ENCODE measurements at places on chromosomes 2 and 18.

GRCh38 chr18:54843314-54843713 is 15.0 kb downstream of the RAB27B start:
- DNase-seq = no peak

- DNase-seq = no peak
Measured at GRCh38 chr2:235934774-235935484, 233.3 kb downstream of the GBX2 start.

DNA sequence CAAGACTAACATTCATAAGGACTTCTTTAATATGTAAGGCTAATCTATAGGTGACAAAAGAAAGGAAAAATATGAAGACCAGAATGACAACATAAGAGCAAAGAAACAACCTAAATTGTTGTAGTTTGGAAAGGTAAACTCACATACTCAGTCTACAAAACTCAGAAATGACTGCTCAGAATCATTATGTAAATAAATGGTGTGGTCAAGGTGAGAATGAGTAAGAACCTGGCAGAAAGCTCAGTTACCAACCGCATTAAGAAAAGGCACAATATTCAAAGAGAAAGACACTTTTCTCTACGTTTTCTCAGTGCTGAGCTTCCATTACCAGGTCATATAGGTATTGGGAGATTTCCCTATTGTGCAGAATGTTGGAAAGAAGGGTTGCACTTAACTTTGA is 15.8 kb downstream of the ATF2 start:
- DNase-seq = no peak

- no peak for DNase-seq
Measured at GRCh38 chr2:187117483-187117882, 268.5 kb upstream of the ZSWIM2 start.

- no peak for DNase-seq
Measured at GRCh38 chr2:6722574-6722973, 143.1 kb downstream of the CMPK2 start.

DNA sequence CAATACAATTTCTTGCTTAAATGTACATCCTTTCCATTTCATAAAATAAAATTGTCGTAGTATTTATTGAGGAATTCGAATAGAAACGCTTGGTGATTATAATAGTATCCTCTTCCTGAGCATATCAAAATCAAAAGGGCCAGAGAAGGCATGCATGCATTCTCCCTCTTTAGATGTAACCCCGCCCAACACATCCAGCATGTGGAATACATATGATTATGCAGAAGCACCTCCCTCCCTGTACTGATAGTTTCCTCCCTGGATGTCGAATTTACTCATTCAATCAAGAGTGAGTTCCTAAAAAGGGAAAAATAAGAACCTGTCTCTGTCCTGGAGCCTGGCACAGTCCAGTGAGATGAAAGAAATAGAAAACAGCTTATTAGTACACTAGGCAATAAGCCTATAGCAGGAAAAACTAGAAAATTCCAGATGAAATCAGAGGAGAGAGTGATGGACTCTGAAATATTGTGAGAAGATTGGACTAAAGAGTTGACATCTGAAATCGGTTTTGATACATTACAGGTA is 262.9 kb downstream of the RDH14 start:
- DNase-seq = no peak

DNA sequence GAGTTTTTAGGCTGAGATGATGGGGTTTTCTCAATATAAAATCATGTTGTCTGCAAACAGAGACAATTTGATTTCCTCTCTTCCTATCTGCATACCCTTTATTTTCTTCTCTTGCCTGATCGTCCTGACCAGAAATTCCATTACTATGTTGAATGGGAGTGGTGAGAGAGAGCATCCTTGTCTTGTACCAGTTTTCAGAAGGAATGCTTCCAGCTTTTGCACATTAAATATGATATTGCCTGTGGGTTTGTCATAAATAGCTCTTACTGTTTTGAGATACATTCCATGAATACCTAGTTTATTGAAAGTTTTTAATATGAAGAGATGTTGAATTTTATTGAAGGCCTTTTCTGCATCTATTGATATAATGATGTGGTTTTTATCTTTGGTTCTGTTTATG is 181.8 kb downstream of the GBX2 start:
- DNase-seq = no peak

DNA sequence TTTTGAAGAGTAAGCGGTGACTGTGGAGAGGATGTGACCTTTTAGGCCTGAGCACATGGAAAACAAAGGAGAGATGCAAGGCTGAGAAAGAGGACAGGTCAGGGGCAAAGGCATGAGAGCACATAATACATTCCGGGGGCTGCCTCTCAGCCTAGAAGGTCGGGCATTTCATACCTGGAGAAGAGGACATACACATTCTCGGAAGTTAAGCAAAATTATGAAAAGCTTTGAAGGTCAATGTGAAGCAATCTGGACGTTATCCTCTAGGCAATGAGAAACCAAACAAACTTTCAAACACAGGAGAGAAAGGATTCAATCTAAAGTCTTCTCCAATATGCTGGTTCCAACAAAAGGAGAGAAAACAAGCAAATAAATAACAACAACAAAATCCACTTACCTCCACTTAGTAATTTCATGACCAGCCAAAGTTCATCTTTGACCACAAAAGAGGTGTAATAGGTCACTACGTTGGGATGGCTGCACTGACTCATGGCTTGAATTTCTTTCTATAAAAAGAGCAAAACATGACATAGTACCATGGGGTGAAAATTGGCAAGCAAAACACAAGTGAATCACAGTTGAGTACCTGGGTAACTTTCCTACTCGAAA is 80.4 kb downstream of the STK39 start:
- peak; percentile 27 for DNase-seq

DNA sequence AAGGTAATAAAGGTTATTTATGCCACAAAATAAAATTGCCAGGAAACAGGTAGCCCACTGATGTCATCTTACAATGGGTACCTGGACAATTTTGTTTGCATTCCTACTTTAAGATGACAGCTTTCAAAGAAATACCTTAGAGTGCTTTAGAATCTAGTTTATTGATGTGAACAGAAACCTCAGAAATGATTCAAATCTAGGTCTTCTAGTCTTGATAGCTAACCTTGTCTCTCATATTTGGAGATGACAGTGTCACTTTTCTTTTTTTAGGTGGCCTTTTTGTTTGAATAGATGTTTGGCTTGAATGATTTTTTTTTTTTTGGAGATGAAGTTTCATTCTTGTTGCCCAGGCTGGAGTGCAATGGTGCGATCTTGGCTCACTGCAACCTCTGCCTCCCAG is 69.1 kb downstream of the PIK3C3 start:
- no peak for DNase-seq

DNA sequence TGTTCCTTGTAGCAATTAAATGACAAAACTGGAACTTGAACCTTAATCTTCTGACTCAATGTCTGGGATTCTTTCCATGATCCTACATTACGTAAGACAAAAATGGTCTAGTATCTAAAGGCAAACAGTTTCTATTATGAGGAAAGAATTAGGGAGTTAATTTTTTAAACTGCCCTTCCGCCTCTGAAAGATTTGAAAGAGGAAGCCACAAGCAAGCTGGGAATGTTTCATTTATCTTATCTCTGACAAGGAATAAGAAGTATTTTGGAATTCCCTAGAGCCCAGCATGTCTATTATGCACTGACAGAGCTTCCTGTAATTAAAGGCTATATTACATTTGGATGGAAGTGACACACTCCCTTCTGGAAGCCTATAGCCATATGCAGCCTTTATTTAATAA is 558.8 kb upstream of the CDH2 start:
- no peak for DNase-seq

DNA sequence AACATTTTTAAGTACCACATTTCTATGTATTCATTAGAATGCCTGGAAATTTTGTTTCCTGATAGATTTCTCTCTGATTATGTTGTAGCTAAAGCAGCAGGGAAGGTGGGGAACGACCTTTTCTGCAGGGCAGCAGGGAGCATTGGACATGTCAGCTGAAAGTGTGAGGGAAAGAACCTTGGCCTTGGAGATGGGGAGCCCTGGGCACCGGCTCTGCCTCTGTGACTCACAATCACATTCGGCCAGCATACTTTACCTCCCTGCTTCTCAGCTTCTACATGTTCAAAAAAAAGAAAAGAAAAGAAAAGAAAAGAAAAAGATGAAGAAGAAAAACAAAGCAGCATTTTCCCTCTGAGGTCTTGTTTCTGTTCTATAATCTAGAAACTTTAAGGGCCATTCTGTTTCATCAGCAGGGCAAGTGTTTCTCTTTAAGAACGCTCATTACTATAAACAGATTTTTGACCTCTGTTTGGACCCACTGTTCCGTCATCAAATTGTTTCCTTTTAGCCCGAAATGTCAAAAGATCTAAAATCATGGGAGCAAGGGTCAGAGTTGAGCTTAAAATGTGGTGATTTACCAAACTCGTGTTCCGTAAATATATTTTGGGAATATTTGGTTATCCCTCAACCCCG is 27.9 kb downstream of the SETBP1 start:
- no peak for DNase-seq

- no peak for DNase-seq
Measured at GRCh38 chr2:168910330-168910729, 9.2 kb downstream of the G6PC2 start.

DNA sequence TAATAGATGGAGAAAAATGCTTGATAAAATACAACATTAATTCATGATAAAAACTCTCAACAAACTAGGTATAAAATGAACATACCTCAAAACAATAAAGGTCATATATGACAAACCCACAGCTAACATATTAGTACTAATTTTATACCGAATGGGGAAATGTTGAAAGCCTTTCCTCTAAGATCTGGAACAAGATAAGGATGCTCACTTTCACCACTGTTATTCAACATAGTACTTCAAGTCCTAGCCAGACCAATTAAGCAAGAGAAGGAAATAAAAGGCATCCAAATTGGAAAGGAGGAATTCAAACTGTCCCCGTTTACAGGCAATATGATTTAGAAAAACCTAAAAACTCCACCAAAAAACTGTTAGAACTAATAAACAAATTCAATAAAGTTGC is 61.5 kb upstream of the CTIF start:
- DNase-seq = no peak

- DNase-seq = no peak
Measured at GRCh38 chr2:26412091-26412673, 10.5 kb downstream of the DRC1 start.

GRCh38 chr2:45637440-45637839 is 14.0 kb upstream of the PRKCE start:
- no peak for DNase-seq

DNA sequence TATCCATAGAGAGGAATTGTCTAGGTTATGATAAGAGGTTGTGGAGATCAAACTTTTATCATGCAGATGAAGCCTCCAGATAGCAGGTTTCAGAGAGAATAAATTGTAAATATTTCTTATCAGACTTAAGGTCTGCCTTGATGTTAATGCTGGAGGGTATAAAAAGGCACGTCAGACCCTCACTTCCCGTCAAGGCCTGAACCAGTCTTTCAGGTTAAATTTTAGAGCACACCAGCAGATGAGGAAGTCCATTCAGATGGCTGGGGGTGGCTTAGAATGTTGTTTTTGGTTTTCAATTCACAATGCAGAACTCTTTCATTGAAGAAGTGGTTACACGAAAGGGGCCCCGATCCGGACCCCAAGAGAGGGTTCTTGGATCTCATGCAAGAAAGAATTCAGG is 144.4 kb upstream of the FBXO11 start:
- no peak for DNase-seq

DNA sequence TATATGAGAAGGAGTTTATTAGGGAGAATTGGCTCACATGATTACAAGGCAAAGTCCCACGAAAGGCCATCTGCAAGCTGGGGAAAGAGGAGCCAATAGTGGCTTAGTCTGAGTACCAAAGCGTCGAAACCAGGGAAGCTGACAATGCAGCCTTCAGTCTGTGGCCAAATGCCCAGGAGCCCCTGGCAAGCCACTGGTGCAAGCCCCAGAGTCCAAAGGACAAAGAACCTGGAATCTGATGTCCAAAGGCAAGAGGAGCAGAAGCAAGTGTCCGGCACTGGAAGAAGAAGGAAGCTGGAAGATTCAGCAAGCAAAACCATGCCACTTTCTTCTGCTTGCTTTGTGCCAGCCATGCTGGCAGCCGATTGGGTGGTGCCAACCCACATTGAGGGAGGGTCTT is 74.3 kb upstream of the NPAS2 start:
- DNase-seq = no peak

GRCh38 chr2:118945881-118946280 is 3.9 kb downstream of the MARCO start:
- no peak for DNase-seq

DNA sequence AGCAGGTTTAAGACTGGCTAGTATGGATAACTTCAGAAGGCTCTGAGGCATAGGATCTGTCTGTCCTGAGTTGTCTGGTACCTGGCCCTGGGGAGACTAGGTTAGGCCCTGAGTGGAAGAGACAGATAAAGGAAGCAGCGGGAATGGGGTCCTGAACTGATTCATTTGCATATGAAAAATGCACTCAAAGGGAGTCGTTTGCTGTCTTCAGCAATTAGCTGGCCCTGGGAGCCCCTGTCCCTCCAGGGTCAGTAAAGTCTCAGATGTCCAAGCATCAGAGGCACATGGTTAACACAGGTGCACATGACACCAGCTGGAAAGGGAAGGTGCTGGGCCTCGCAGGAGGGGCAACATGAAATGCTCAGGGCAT is 172.4 kb downstream of the ACOXL start:
- no peak for DNase-seq

DNA sequence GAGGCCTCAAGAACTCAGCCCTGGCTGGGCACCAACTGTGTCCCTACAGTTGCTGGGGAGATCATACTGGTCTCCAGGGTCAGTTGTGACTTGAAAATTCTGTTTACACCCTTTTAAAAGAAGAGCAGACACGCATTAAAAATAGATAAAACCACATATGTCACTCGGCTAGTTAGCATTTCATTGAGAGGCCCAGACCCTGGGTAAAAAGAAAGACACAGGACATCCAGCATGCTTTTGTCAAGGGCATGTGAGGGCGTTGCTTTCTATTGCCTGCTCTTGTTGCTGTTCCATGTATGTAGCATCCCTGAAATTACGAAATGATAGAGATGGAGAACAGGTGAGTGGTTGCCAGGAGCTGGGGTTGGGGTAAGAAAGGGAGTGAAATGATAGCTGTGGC is 94.3 kb downstream of the SEPTIN10 start:
- no peak for DNase-seq

GRCh38 chr2:189249171-189249570 is 69.6 kb upstream of the COL5A2 start:
- no peak for DNase-seq

DNA sequence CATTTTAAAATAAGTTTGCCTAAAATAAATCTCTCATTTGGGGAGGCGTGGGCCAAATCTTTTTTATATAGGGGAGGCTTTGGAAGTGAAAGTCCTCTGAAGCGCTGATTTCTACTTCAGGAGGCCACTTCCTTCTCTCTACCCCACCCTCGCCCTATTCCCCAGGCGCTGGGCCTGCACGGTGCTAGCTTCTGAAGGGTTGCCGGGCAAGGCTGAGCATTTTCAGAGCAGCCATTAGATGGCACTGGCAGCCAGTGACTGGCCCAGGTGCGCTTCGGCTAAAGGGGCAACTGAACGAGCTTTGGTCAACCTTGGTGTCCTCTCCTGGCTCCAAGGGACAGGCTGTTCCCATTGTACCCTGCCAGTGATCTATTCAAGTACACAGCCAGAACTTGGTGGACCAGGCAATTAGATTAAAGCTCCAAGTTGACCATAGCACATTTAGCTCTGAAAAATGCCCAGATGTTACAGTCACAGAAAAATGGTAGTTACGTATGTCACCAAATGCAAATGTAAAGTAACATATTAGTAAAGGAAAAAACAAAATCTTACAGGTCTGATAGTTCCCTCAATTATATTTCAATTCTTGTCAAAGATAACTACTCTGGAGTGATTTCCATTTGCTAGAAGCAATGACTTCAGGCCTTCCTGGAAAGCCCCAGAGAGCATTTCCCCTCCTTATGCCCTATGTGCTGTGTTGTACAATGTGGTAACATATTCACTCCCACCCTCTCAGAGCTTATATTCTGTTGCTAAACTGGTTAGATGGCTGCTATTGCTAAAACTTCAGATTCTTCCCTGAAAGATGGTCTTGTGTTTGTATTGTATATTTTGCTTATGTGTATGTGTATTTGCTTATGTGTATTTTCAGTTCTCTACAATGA is 2.1 kb downstream of the POMC start:
- DNase-seq = peak; percentile 59

Data from stimulated activated CD4-positive, alpha-beta T cell treated with anti-CD3 and anti-CD28 coated beads, Interleukin-15, amount 100 ng/mL, for 24 hours (primary cell).